ENCODE measurements at places on chromosomes 13 and 19. TPM values are rescaled to one million over a fixed set of nuclear protein-coding genes. Genes with fewer than 3 reads are reported as not detected.

The TEX26 gene
- under 0.01 TPM for total RNA-seq

The DCLK1 gene
- 0.86 TPM for total RNA-seq

- no peak for DNase-seq
Measured at GRCh38 chr19:17590866-17591265, 35.4 kb downstream of the COLGALT1 start.

DNA sequence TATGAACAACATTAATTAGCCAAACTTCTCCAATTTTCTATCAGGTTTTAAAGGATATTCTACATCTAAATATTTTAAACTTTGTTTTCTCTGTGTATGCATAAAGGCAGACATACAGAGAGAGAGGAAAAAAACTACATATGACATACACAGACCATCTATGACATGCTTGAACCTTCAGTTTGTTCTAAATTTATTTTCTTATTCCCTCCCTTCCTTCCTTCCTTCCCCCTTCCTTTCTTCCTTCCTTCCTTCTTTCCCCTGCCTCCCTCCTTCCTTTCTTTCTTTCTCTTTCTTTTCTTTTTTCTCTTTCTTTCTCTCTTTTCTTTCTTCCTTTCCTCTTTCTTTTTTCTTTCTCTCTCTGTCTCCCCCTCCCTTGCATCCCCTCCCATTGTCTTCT lies 35.8 kb upstream of the CD70 start:
- DNase-seq = no peak

DNA sequence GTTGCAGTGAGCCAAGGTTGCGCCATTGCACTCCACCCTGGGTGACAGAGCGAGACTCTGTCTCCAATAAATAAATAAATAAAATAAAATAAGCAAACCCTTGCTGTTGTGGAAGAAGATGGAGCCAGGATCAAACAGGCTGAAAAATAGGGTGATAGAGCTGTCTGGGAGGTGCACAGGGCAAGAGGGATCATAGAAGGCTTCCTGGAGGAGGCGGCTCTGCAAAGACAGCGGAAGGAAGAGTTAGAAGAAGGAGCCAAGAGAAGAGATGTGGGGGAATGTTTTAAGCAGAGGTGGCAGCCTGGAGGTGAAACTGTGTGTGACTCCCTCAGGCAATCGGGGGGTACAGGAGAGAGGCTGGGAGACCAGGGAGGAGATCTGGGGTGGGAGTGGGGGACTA lies 40.6 kb downstream of the ZNRF4 start:
- DNase-seq = no peak

DNA sequence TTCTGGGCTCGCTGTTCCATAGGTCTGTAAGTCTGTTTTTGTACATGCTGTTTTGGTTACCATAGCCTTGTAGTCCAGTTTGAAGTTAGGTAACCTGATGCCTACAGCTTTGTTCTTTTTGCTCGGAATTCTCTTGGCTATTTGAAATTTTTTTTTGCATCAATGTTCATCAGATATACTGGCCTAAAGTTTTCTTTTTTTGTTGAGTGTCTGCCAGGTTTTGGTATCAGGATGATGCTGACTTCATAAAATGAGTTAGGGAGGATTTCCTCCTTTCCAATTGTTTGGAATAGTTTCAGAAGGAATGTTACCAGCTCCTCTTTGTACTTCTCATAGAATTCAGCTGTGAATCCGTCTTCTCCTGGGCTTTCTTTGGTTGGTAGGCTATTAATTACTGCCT lies 397.8 kb upstream of the HTR2A start:
- peak; percentile 20 for DNase-seq

DNA sequence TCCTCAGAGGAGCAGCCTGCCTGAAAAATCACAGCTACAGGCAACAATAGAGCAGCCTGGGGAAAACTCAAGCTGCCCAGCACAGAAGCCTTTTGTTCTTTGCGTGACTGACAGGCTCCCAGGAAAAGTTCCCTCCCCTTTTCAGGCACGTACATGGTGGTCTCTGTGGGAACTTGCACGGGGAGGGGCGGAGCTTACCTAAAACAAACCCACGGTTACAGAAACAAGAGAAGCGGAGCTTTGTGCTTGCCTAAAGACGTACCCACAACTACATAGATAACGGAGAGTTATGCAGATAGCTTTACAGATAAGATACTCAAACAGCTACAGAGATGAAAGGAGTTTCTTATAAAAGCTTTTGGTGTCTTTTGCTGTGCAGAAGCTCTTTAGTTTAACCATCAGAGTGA lies 11.4 kb downstream of the ETFB start:
- DNase-seq = peak; percentile 37

GRCh38 chr19:4186087-4186993 lies 3.9 kb downstream of the ANKRD24 start:
- peak; percentile 70 for DNase-seq
